ENCODE measurements at places on chromosomes 2 and 18. TPM values are rescaled to one million over a fixed set of nuclear protein-coding genes. Genes with fewer than 3 reads are reported as not detected.

Gene SULT1C3
- total RNA-seq, result not detected

Gene CIB4
- not detected for total RNA-seq

Gene L3MBTL4
- total RNA-seq, result not detected

Gene PCARE
- not detected for total RNA-seq

Gene OTOS
- not detected for total RNA-seq

Gene MERTK
- 1.9 TPM for total RNA-seq

Gene SKA1
- 17.1 TPM for total RNA-seq

Gene KIAA2012
- total RNA-seq, result not detected

Gene TUBB8B
- total RNA-seq, result not detected

Gene NPAS2
- 119 TPM for total RNA-seq

Gene GRP
- not detected for total RNA-seq

Gene NFU1
- total RNA-seq, result 45.6 TPM

Gene CHRNG
- total RNA-seq, result not detected

Gene PRADC1
- 23.7 TPM for total RNA-seq

Gene DSG2
- total RNA-seq, result 70.5 TPM

Gene SCLY
- 25.0 TPM for total RNA-seq

Gene C2orf80
- total RNA-seq, result not detected

Gene RMDN2
- total RNA-seq, result 4.2 TPM
